CD4-positive, alpha-beta T cell (primary cell): ENCODE measurements at places on chromosomes 2 and 18. TPM values are rescaled to one million over a fixed set of nuclear protein-coding genes. Genes with fewer than 3 reads are reported as not detected.

Gene ANKRD30BL
- not detected for total RNA-seq

Gene AQP12A
- total RNA-seq, result not detected

Gene TLX2
- total RNA-seq, result 0.30 TPM

Gene FOXI3
- not detected for total RNA-seq

DNA sequence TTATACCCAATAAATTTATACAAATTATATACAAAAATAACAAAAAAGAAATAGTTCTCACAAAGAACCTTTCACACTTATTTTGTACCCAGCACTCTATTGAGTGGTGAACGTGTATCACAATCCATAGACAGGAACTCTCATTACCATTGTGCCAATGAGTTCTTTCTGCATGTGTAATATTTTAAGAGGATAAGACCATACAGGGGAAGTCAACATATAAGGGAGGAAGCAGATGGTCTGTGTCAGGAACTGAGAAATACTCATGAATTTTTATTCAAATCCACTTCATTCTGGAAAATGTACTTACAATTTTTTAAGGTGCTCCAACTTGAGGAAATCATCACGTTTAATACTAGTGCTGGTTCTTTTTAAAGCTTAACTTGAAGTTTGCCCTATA, 27.1 kb upstream of the ELOA2 start:
- no peak for DNase-seq

DNA sequence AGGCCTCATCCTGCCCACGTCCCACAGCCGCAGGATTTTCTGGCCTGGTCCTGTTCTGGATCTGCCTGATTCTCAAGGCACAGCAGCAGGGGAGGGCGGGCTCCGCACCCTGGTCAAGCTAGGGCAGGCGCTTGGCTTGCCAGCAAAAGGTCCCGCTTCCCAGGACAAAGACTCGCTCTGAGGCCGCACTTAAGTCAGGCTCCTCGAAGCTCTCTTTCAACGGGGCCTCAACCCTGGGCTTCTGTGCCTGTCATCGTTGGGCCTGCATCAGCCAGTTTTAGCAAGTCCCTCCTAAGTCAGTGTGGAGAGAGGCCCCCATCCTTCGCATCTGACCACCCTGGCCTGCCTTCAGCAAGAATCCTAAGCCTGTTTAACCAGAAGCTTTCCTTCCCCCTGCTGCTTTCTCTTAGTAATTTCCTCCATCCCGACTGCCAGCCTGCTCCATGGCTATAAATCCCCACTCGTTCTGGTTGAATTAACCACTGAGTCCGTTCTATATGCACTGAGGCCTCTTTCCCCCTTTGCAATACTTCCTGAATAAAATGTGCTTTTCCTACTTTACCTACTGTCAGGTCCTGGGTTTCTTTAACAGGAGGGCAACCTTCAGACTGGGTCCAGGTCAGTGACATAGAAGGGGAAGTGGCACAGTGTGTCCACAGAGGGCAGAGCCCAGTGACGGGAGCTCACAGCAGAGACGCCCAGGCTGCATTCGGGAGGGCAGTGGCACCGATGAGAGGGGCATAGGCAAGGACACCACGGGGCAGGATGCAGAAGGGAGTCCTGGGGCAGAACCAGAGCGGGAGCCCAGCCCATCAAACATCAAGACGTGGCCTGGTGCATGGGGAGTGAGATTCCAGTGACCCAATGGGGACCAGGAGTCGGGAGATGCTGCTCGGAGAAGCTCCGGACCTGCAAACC, 62.7 kb downstream of the SP110 start:
- no peak for DNase-seq

GRCh38 chr2:78718473-78718872, 307.0 kb upstream of the REG3G start:
- DNase-seq, result no peak

DNA sequence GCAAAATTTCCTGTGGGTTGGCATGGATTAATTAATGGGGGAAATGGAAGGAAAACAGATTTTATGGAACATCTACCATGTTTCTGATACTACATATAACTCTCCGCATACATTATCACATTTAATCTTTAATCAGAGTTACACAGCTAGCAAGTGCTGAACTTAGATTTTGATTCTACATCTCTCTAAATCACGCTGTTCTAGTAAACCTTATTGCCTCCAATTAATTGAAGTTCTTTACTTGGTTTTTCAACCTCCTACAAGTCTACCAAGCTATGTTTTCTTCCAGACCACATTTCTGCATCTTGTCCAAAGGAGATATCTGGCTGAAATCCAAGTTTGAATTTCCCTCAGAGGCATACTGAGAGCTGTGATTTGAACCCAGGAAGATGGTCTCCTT, 125.8 kb upstream of the GAREM1 start:
- DNase-seq, result no peak

DNA sequence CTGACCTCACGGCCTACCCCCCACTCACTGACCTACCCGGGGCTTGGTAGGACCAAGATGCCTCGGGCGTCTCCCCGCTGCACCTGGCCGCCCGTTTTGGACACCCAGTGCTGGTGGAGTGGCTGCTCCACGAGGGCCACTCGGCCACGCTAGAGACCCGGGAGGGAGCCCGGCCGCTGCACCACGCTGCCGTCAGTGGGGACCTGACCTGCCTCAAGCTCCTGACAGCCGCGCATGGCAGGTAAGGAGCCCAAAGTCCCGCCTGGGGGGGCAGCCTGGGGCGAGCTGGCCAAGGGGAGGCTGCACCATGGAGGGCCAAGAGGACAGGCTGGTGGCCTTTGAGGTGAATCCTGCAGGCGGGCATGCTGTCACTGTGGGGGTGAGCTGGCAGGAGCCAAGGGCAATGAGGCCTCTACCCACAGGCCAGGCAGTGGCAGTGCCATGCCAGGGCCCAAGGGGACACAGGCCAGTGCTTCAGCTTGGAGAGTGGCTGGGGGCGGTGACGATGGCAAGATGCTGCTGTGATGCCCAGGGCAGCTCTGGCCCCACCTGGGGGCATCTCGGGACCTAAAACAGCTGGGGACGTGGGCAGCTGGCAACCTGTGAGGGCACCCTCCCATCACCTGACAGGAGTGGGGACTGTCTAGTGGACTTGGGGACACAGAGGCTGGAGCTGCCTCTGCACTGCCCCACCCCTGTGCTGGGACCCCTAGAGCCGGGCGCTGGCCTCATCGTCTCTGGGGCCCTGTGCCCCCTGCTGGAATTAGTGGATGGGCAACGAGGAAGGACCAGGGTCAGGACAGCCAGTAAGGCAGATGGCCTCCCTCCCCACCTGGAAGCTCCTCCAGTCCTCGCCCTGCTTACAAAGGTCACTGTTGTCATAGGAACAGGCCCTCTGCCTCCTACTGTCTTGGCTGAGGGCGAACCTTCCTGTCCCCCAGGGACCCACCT, 2.0 kb downstream of the ESPNL start:
- DNase-seq, result no peak

DNA sequence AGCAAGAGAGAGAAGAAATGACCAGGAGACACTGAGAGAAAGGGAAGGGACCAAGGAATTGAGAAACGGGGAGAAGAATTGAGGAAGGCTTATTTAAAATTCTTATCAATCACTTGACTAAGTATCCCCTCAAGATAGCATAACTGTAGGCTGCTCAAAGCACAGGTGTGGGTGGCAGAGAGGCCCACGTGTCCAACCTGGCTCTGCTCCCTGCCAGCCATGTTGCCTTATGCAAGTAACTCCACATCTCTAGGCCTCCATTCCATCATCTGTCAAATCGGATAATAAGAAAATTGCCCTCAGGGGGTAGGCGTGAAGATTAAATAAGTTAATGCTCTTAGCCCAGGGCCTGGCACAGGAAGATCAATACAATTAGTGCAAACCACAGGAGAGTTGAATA, 7.4 kb upstream of the NPAS2 start:
- no peak for DNase-seq

GRCh38 chr18:27005589-27005988, 140.1 kb upstream of the AQP4 start:
- DNase-seq, result no peak

DNA sequence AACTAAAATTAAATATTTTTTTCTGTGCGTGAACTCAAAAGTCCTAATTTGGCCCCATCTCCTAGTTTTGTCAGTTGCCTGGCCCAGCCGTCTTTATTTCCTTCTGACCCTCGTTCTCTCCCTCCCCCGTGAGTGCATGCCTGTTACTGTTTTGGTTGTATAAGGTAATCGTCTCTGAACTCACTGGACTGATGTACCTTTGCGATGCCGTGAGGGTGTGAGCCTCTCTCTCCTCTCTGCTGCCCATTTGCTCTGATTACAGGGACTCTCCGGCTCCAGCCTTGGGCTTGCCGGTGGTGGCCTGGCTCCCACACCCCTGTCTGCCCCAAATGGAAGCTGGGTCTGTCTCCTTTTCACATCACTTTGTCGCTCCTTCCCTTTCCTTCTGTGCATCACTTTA, 66.5 kb upstream of the RBM44 start:
- DNase-seq, result no peak
